ENCODE measurements at places on chromosomes 3 and 15.

DNA sequence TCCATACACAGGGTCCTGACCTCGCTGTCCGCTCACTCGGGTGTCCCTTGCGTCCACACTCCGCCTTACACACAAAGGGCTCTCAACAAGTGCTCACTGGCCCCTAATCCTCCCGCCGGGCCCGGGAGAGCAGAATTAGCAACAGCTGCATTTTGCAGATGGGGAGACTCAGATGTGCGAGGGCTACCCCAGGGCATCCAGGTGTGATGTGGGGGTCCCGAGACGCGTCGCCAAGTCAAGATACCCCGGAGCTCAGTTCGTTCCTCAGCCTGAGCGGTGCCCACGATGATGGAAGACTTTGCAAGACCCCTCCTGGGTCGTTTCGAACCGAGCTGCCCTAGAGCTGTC lies 14.9 kb upstream of the WNT7A start:
- no peak for DNase-seq

DNA sequence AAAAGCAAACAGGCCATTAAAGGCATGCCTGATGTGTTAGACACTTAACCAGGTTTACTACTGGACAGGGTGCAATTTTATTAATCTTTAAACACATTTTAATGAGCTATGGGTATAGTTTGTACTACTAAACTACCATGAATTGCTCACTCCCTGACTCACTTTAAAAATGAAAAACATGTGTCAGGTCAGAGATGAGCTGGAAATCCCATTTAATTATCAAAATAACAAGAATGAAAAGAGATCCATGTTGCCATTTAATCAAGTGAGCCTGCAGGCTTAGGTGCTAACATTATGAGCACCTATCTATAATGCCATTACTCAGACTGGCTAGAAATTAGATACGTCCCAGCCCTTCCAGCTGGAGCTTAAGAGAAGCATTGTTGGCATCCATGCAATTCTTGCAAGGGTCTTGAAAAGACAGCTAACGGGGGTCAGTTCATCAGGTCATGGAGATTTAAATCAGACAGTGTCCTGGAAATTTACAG lies 224.4 kb downstream of the THRB start:
- no peak for DNase-seq

GRCh38 chr15:98653686-98654085 lies 5.3 kb downstream of the IGF1R start:
- DNase-seq, result no peak

- DNase-seq, result no peak
These were observed 54.4 kb downstream of the WWTR1 start for GRCh38 chr3:149603126-149604074.

DNA sequence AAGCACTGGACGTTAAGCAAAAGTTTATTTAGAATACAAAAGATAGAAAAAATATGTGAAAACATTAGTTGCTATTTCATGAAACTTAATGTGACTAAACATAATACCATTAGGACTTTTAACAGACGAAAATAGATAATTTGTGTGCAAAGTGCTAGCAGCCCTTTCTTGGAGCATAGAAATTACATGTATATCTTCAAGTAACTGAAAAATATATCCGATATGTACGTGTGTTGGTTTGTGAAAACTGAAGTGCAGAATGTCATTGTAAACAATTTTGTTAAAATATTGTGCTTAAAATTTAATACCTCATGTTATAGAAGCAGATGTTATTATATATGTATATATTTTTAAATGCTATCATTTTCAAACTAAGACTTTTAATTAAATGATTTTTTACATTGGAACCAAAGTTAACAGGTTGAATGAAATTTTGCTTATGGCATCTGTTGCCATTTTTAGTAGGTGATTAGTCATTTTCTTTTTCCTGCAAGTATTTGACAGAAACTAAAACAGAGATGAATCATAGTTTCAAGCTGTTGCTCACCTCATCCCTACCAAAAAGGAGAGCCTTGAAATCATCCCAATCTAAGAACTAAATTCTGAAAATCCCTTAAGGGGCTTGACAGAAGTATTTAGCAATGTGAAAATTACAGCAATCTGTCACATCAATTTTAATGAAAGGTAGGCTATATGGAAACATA lies 334.8 kb downstream of the NAALADL2 start:
- DNase-seq, result no peak

GRCh38 chr3:62260655-62261054 lies 112.7 kb downstream of the FEZF2 start:
- DNase-seq, result no peak

GRCh38 chr3:89847955-89848354 lies 740.5 kb downstream of the EPHA3 start:
- DNase-seq, result no peak

DNA sequence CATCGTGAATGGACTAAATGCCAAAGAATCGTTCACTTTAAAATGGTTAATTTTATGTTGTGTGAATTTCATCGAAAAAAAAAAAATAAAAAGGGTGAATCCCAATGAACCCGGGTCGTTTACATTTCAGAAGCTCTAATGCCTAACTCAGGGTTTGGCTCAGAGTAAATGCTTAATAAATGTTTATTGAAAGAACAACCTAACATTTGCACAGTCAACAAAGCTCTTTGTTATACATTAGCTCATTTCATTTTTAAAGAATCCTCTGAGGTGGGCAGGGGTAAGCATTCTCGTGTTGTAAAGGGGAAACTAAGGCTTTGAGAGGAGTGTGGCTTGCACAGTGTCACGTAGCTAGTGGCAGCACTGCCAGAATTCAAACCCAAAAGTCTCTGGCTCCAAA lies 109.5 kb downstream of the RPLP1 start:
- no peak for DNase-seq

DNA sequence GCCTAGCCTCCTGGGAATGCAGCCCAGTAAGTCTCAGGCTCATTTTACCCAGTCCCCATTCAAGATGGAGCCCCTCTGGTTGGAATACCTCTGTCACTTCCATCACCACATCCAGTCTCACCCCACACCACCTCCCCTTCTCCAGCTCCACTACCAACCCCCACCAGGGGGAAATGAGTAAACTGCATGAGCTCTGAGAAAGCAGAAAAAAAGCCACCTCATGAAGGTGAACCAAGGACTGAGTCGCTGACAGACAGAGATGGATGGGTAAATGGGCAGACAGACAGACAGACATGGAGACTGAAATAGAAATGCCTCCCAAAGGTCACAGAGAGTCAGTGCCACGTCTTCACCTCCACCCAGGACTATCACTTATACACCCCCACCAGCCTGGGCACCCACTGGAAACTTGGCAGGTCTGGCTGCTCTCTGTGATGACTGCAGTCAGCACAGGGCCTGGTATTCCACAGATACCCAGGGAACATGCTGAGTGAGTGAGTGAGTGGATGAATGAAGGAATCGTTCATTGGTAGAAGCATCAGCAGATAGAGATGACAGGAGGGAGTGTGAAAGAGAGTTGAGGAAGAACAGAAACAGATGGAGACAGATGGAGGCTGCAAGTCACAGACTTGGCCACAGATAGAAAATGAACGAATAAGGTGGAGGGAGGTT lies 4.9 kb upstream of the LOXL1 start:
- no peak for DNase-seq

DNA sequence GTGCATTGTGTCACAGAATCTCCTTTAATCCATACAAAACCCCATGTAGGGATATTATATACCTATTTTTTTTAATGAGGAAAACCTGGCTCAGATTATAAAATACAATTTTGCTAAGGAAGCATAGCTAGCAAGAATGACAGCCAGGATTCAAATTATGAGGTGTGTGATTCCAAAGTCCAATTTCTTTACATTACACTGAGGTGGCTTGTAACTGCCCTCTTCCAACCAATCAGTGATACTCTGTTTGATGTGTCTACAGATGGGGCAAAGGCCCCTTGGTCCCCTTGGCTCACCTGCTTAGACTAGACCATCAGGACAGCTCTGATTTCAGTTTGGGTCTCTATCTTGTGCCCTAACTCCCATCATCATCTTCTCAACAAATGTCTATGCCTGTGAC lies 120.3 kb upstream of the ADAMTS9 start:
- no peak for DNase-seq

- DNase-seq, result no peak
These were observed 361.5 kb upstream of the SEMA6D start for GRCh38 chr15:47355759-47356158.

GRCh38 chr15:93459396-93459795 lies 370.4 kb upstream of the RGMA start:
- DNase-seq, result no peak

GRCh38 chr15:80265021-80265420 lies 13.0 kb upstream of the CTXND1 start:
- no peak for DNase-seq

- no peak for DNase-seq
These were observed 27.7 kb downstream of the BLM start for GRCh38 chr15:90744759-90745402.

DNA sequence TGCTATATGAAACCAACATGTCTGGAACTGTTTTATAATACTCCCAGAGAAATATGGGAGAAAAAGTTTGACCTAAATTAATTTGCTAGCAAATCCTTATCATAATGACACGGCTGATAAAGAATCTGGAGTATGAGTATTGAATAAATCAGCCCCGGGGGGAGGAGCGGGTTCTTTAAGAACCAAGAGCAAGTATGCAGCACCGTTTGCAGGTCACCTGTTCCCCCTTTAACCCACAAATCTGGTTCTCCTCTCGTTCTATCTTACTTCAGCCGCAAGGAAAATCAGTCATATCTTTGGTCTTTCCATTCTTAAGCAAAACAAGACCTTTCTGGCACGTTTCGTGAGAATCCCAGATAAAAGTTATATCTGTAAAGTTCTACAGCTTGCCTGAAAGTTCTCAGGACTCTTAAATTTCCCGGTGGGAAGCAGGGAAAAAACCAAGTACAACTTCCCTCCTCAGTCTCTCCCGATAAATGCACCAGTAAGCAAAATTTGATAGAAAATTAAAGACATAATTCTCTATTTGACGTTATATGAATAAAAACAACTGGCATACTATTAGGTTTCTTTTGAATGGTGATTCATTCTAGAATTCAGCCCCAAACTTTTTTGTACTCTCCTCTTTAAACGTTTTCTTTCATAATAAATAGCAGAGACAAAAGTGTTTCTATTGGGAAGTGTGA lies 348.6 kb downstream of the ZBBX start:
- no peak for DNase-seq

DNA sequence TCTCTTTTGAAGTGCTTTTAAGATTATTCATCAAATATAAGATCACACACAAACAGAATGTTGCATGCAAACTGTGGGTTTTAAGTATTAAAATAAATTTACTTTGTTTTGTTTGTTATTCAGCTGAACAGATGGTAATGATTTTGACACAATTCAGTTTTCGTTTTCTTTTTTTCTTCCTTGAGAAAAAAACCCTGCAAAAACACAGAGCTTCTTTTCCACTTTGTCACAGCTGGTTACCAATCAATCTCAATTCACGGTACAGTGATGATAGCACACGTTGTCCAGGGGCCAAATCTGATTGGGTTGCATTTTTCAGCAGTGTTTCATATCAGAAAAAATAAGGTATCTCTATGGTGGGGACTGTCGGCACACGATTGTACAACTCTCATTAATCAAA lies 473.6 kb downstream of the ROBO2 start:
- no peak for DNase-seq

DNA sequence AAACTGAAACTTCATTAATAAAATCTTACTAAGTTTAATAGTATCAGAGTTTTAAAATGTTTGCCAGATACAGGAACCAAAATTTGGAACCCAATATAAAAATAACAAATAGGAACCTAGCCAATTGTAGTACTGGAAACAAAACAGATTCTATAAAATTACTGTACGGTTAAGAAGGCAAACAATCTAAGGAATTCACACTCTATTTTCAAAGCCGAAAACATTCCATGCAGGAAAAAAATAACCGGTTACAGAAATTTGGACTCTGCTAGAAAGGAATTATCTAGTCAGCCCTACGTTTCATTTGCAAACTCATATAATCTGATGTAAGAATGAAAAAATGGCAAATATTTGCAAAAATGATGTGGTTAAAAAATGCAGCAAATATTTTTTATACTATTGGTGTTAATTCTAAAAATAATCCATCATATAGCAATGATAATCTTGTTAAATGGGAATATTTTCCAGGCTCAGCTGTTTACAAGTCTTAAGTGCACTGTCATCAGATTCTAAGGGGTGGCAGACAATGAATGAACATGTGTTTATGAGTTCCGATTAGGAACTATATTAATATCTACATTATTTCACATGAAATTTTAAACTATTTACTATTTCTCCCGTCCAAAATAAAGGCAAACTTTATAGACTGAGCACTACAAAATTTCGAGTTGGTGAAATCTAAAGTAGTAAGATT lies 58.1 kb downstream of the DCBLD2 start:
- no peak for DNase-seq
